Urinary bladder (tissue), 4 donors: ENCODE measurements at places on chromosomes 12 and 14. TPM values are rescaled to one million over a fixed set of nuclear protein-coding genes. Genes with fewer than 3 reads are reported as not detected.

Gene DDN
- total RNA-seq: 0.74 TPM

Gene OLR1
- total RNA-seq: 1.2 TPM

- no peak for DNase-seq
These were observed 132.7 kb downstream of the PPFIA2 start for GRCh38 chr12:81626406-81626805.

GRCh38 chr14:21723431-21724045 lies 49.9 kb upstream of the OR4E1 start:
- no peak for DNase-seq

- DNase-seq: no peak
These were observed 89.3 kb downstream of the BCL11B start for GRCh38 chr14:99182548-99183250.

DNA sequence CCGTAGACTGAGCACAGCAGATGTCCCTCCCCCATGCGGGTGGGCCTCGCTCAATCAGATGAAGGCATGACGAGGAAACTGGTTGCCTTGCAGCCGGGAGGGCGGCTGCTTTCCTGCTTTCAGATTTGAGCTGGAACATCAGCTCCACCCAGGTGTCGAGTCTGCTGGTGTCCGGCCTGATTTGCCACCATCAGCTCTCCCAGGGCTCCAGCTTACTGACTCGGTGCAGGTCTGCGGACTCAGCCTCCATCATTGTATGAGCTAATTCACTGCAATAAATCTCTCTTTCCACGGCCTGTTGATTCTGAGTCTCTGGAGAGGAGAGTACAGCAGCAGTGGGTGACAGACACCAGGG lies 156.2 kb downstream of the KIF26A start:
- DNase-seq: no peak

- DNase-seq: no peak
These were observed 38.0 kb upstream of the NID2 start for GRCh38 chr14:52106840-52107239.
